ENCODE measurements at places on chromosomes 1 and 21.

DNA sequence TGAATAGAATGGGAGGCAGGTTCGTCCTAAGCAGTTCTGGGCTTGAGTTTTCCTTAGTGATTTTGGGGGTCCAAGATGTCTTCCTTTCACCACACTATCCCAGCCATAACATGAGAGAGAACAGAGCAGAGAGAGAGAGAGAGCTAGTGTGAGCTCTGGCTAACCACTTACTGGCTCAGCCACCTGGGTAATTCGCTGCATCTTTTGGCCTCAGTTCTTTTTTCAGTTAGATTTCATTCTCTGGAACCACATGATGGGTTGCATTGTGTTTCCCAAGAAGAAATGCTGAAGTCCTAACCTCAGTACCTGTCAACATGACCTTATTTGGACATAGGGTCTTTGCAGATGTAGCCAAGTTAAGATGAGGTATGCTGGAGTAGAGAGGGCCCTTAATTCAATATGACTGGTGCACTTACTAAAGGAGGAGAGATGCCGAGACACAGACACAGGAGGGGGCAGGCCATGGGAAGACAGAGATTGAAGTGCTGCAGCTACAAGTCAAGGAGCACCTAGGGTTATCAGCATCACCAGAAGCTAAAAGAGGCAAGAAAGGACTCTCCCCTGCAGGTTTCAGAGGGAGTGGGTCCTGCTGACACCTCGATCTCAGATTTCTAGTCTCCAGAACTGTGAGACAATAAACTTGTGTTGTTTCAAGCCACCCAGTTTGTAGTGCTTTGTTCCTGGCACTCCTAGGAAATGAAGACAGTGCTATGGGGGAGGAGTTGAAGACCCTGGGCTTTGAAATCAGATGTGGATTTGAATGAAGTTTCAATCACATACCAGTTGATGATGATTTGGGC lies 26.2 kb upstream of the TARBP1 start:
- DNase-seq: no peak

GRCh38 chr1:161994175-161994668 lies 29.4 kb downstream of the OLFML2B start:
- no peak for DNase-seq

DNA sequence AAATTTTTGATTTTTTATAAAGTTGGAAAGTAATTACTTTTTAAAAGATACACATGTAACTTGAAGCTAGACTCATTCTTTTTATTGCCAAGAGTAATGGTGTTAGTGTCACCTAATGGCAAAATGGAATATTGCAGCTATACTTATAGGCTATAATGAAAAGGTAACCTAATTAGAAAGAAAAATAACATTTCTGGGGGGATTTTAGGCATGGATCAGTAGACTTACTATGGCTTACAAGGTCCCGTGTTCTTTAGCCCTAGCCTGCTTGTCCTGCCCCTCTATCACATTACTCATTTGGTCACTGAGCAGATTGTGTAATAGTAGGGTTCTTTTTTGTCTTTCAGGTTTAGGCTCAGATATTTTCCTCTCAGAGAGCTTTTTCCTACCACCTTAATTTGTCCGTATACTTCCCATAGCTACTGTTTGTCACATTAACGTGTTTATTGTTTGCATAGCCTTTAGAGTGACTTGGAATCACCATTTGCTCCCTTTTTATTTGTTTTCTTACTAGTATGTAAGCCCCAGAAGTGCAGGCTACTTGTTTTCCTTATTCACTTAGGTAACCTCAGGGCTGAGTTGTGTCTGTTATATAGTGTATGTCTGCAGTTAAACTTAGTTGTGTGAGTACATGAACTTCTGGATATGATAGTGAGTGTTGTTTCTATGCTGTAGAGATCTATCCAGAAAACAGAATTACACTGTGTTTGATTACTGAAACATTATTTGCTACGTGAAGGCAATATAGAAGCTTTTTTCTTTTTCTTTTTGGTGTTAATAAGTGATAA lies 58.7 kb downstream of the RABGAP1L start:
- DNase-seq: no peak

GRCh38 chr1:21301794-21302440 lies 11.7 kb upstream of the ECE1 start:
- no peak for DNase-seq

DNA sequence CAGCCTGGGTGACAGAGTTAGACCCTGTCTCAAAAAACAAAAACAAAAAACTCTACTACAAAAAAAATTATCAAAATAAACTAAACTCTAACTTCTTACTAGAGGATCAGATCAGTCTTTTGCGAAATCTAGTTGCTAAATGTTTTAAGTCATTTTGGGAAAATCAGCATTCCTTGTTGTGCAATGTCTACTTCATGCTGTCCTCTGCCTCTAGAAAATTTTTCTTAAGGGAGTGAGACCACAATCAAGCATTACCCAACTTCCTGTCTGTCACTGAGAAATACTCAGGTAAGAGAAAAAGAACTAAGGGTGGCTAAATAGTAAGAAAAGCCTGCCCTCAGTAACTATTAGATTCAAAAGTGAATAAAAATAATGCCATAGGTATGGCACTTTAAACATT lies 67.2 kb upstream of the FOXD3 start:
- no peak for DNase-seq

- no peak for DNase-seq
Measured at GRCh38 chr1:245001252-245001651, 136.9 kb upstream of the HNRNPU start.

GRCh38 chr1:17828991-17829390 lies 73.9 kb downstream of the ACTL8 start:
- DNase-seq: no peak

GRCh38 chr1:111911776-111912515 lies 77.5 kb downstream of the KCND3 start:
- no peak for DNase-seq

DNA sequence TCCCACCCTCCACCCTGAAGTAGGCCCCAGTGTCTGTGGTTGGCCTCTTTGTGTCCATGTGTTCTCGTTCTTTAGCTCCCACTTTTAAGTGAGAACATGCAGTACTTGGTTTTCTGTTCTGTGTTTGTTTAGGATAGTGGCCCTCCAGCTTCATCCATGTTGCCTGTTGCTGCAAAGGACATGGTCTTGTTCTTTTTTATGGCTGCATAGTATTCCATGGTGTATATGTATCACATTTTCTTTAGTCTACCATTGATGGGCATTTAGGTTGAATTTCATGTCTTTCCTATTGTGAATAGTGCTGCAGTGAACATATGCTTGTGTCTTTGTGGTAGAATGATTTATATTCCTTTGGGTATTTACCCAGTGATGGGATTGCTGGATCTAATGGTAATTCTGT lies 6.1 kb downstream of the HIPK1 start:
- no peak for DNase-seq

DNA sequence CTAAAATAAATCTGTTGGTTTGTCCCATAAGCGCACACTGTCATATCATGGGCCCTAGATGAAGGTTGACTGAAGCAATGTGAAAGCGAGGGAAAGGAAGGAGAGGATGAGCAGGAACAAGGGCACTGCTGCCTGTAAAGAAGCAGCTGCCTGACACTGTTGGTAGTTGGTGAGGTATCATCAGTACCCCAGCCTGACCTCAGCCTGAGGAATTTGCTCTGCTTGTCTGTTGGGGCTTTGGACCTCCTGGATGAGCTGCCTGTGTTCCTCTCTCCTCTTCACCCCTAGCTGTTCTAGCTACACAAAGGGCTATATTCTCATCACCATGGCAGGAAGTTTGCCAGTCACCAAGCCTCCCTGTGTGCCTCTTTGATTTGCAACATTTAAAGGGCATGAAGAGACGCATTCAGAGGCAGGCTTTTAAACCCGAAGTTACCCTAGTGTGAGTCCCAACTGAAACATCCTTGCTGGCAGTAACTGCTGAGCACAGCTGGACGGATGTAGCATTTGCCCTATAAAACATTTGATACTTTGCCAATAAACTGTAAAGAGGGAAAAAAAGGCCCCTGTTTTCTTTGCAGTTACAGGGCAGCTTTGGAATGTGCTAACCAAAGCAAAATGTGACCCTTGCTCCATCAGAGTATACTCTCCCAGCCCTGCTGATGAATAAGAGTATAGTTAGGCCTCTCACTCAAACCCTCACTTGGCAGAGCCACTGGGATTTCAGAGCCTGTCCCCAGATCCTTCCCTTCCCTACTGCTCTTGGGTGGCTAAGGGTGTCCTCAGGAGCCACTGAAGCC lies 22.2 kb upstream of the SPATA6 start:
- DNase-seq: no peak

DNA sequence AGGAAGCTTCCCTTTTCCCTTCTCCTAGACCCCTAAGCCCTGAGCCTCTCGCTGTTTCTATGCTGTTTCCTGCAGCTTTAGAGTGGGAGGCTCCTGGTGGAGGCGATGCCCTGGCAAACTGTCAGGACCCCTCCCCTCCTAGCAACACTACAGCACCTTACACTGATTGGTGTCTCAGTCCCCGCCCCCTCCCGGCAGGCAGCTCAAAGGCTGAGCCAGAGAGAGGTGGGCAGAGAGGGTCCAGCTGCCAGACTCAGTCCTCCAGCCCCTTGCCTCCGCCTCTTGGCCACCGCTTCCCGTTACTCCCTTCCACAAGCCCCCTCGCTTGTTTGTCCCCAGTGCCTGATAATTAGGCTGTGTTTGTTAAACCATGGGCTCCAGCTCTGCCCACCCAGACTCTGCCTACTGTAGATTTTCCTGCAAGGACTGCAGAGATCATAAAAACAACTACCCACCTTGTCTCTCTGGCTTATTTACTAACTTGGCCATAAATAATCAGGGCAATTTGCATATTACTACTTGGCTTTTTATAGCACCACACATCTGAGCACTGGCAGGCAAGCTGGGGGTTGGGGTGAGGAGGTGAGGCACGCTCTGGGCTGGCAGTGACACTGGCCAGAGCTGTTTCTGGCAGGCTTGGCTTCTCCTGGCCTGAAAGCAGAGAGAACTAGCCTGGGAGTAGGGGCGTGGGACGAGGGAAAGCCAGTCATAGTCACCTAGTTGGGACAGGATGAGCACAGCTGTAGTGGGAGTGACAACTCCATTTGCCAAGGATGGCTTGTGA lies 107.5 kb downstream of the CSMD2 start:
- no peak for DNase-seq

DNA sequence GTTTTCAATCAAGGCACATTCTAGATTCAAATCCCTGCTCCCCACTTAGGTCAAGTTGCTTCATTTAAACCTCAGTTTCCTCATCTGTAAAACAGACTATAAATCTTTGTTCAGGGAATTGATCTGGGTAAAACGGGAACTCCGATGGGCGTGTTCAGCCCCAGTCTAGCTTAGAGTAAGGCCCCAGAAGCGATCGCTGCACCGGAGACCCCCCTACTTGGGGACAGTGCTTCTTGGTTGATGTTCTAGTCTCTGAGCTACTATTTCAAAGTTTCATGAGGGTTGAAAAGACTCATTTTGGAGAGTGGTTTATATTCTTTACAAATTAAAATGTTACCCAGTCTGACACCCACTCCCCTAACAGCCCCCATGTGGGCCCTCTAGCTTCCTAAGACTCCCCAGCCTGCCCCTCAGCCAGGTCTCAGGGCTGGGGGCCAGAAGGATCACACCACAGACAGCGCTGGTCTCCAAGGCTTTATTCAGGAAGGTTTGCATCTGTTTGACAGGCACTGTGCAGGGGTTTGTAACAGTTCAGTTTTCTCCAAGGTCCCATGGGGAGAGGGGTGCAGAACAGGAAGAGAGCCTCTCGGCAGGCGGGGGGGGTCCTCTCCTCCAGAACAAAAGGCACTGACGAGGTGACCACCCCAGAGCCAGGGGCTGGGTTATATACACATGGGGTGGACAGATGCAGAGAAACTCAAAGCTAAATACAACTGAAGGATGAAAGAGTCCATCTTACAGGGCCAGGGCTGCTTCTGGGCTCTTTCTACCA lies 82.9 kb downstream of the STUM start:
- DNase-seq: no peak

GRCh38 chr1:62643283-62643682 lies 44.9 kb downstream of the DOCK7 start:
- no peak for DNase-seq

DNA sequence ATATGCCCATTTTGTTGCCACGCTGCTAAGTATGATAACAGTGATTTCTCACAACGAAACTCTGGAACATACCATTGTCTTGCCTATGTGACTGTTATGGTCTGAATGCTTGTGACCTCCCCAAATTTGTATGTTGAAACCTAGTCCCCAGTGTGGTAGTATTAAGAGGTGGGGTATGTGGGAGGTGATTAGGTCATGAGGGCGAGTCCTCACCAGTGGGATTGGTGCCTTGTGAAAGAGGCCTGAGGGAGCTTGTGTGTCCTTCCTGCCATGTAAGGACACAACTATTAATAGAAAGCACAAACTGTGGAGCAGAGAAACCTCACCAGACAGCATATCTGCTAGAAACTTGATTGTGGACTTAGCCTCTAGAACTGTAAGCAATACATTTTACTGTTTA lies 84.6 kb downstream of the SELENOF start:
- DNase-seq: no peak
